ENCODE measurements at places on chromosomes 13 and 19.

- no peak for DNase-seq
Measured at GRCh38 chr19:30873003-30873402, 476.2 kb downstream of the TSHZ3 start.

DNA sequence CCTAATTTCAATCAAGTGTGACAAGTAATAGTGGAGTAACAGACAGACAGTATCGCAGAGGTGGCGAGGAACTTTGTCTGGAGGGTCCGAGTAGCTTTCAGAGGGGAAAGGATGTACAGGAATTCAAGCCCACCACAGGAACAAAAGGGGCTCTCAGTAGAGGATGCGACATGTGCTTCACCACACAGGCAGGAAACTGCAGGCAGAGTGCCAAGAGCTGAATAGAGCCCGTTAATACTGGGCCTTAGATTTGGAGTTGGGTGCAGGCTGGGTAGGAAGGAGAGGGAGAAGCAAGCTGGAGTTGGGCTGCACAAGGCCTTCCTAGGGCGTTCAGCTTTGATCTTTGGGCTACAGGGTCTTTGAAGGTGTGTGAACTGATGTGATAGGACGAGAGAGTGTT lies 1.2 kb downstream of the CCDC70 start:
- no peak for DNase-seq

DNA sequence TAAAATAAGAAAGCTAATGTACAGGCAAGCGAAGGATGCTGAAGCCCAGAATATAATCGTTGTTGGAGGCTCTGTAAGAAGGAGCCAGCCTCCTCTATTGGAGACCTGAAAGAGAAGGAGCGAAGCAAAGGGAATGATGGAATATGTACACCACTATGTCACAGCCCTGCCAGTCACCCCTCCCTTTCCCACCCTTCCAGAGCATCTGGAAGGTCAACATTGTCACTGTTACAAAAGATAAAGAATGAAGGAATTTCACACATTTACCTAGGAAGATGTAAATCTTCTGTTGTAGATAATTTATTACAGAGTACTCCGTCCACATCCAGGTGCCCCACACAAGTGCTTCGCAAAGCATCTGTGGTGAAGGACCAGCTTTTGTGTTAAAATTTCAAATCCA lies 39.7 kb upstream of the SACS start:
- DNase-seq = no peak

DNA sequence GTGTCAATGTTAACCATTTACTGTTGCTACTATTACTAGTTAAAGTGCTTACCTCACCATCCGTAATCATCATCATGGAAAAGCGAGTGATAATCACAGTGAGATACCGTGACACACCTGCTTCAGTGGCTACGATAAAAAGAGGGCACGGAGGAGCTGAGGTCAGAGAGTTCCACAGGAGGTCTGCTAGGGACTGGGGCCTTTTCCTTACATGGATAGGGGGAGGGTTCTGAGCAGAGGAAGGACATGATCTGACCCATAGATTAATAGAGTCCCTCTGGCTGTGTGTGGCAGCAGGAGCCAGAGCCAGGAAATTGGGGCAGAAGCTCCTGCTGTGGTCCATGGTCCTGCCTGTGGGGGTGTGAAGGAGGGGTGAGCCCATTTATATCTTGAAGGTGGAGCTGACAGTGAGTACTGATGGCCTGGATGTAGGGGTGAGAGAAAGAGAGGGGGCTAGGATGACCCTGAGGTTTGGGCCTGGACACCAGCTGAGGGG lies 136.7 kb downstream of the SIPA1L3 start:
- no peak for DNase-seq
